Activated T-cell treated with anti-CD3 and anti-CD28 coated beads, Interleukin-2, amount 50 U/mL, for 72 hours (primary cell): ENCODE measurements at places on chromosomes 7 and 10. TPM values are rescaled to one million over a fixed set of nuclear protein-coding genes. Genes with fewer than 3 reads are reported as not detected.

Gene SFXN2
- total RNA-seq, result 10.4 TPM

DNA sequence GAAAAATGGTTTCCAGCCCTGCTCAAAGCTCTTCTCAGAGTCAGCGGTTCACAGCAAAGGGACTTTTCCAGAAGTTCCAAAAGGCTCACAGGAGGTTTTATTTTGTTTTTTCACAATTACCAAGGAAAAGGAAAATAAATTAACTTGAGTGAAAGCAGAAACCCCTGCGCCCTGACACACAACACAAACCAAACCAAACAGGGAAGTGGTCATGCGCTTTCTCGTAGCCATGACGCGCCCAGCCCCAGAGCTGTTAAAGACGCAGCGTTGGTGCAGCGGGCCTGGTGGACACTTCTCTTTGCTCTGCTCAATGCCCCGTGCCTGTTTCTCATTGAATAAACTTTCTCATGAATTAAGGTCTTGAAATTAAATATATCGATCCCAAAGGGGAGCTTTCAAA lies 134.4 kb upstream of the LYZL2 start:
- no peak overlapping the region for H3K27ac ChIP-seq
- no peaks in the 10 kb centered on the region for H3K27me3 ChIP-seq
- peaks cover 1% of the 10 kb centered on the region for H3K36me3 ChIP-seq
- H3K4me3 ChIP-seq, result no peak overlapping the region
- H3K4me1 ChIP-seq, result no peaks in the 10 kb centered on the region

DNA sequence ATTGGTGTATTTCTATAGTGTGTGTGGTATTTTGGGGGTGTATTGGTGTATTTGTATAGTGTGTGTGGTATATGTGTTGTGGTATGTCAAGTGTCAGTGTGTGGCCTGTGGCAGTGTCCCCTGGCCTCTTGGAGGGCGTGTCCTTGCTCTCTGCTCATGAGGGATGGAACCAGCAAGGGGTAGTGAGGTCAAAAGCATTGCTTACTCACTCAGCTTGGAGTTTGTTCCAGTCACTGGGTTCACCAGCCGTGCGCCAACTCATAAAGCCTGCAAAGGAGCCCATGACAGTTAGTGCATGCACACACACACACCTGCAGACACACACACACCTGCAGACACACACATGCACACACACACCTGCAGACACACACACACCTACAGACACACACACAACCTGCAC lies 4.3 kb upstream of the TRPV6 start:
- no peak overlapping the region for H3K27ac ChIP-seq
- H3K27me3 ChIP-seq, result peaks cover 7% of the 10 kb centered on the region
- no peaks in the 10 kb centered on the region for H3K4me1 ChIP-seq
- no peaks in the 10 kb centered on the region for H3K36me3 ChIP-seq
- no peak for DNase-seq
- H3K4me3 ChIP-seq, result no peak overlapping the region

DNA sequence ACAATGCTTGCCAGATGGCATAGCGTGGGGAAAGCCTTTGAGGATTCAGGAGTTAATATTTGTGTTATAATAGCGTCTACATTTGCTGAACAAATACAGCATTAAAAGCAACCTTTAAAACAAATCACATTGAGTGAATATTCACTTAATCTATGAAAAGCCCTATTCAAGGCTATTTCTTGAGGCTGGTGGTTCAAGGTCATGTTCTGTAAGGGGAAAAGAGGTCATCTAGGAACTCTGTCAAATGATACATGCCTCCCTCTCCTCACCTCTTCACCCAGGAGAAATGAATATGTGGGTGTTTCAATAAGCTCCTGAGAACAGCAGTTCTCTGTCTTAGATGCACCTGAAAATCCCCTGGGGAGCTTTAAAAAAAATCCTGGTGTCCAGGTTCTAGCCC lies 303.0 kb downstream of the ELMO1 start:
- no peaks in the 10 kb centered on the region for H3K4me1 ChIP-seq
- peaks cover 10% of the 10 kb centered on the region for H3K36me3 ChIP-seq
- no peak for DNase-seq
- no peak overlapping the region for H3K27ac ChIP-seq

GRCh38 chr10:43120929-43121314 lies 17.3 kb upstream of the CSGALNACT2 start:
- H3K36me3 ChIP-seq, result no peaks in the 10 kb centered on the region
- peak; percentile 89 for DNase-seq
- H3K4me3 ChIP-seq, result peak overlapping the region; percentile 77

- DNase-seq, result peak; percentile 7
- no peaks in the 10 kb centered on the region for H3K36me3 ChIP-seq
- H3K4me1 ChIP-seq, result no peaks in the 10 kb centered on the region
Measured at GRCh38 chr10:50561816-50562215, 61.9 kb downstream of the SGMS1 start.
